Gastroesophageal sphincter (tissue), 4 donors: ENCODE measurements at places on chromosomes 4 and X. TPM values are rescaled to one million over a fixed set of nuclear protein-coding genes. Genes with fewer than 3 reads are reported as not detected.

Gene CXCL3
- not detected for total RNA-seq

DNA sequence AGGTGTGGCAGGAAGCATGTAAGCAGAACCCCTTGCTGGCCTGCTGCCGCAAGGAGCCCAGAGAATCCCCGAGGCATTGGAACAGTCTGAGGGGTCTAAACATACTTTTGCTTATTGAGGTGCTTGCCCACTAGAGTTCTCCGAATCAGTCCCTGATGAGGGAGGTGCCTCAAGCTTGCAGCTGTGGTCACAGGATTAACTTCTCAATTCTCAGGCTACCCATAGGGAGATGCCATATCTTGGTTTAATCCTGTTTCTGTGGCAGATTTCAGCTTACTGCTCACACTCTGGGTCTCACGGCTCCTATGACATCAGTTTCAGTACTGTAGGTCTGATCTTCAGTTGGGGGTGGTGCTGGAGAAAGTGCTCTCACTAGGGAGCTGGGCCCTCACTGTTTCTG lies 39.9 kb downstream of the CCNG2 start:
- no peak for ATAC-seq

DNA sequence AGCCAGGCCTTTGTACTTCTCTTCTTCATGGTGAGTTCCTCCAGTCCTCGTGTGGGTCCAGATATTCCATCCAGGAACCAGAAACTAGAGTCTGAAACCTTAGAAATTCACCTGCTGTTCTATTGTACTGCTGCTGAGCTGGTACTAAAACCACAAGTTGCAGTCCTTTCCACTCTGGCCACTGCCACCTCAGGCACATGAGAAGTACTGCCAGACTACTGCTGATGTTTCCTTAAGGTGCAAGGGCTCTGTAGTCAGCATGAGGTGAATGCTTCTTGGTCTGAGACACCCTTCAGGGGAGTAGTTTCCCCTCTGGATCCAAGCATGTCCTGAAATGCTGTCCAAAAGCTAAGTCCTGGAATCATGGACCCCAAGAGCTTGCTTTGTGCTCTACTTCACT lies 399.6 kb upstream of the CT83 start:
- no peak for ATAC-seq

GRCh38 chr4:80173841-80174240 lies 23.5 kb upstream of the PRDM8 start:
- ATAC-seq, result no peak

GRCh38 chr4:55014876-55015275 lies 110.5 kb downstream of the KDR start:
- no peak for ATAC-seq

DNA sequence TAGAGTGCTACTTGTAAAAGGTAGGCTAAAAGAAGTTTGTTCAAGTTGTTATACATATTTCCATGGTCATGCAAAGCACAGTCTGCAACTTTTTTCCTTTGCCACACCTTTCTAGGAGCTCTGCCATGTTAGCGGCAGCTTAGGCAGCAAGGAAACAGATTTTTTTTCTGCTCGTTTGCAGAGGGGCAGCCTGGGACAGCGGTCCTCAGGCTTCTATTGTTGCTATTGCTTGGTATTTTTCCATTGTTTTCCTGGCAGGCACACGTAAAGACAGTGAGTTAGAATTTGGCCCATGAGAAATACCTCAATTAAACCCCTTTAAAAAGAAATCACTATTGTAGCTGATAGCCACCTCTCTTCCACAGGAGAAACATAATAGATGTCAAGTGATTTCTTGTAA lies 391.4 kb downstream of the SH2D1A start:
- no peak for ATAC-seq

- no peak for ATAC-seq
Observed at GRCh38 chr4:12447451-12447850, 1018.8 kb upstream of the HS3ST1 start.

Gene BMP3
- total RNA-seq, result 11.4 TPM

DNA sequence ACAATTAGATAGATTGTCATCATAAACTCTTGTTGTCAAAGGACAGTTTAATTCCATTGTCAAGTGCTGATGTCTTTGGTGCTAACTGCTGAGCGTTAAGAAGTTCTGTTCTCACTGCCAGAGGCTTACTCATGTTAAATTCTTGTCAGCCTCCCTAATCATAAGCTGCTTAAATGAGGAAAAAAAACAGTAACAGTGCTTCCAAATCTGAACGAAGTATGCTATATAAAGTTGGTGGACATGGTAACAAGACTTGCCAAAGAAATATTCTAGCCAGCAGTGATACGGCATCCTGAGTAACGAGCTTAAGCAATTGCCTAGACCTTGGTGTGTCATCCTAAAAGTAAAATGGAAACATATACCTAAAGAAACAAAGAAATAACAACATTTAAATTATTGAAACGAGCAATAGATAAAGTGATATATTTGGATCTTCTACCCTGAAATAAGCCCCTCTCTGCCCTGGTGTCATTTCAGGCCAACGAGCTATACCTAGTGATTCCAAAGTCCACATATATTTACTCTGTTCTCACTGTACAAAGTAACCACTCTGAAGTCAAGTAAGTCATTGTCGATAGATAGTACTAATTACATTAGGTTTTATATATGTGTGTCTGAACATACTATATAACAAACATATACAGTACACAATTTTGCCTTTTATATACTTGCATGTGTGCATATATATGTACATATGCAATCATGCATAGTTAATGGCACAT lies 339.7 kb upstream of the HS3ST1 start:
- ATAC-seq, result no peak

Gene SOX3
- not detected for total RNA-seq

DNA sequence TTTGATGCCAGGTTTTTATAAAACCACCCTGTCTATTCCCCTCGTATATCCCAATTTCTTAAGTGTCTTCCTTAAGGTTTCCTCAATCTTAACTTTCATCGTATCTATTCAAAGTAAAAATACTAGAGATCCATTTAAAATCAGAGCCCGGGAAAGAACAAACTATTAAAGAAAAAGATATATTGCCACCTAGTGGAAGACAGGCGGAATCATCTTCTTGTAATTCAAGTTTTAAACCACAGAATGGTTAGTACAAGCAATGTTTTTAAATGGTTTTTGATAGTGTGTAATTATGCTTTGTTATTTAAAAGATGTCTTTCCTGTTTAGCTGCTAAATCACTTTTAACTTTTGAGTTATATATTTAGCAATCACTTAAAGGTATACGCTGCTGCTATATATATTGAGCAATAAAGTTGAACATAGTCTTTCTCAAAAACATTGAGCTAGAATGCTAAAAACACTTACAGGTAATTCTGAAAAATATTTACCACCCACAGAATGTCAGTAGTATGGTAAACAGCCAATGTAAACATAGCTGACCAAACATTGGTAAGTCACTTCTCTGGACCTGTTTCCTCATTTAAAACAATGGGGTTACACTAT lies 18.2 kb downstream of the PRDM8 start:
- ATAC-seq, result no peak

DNA sequence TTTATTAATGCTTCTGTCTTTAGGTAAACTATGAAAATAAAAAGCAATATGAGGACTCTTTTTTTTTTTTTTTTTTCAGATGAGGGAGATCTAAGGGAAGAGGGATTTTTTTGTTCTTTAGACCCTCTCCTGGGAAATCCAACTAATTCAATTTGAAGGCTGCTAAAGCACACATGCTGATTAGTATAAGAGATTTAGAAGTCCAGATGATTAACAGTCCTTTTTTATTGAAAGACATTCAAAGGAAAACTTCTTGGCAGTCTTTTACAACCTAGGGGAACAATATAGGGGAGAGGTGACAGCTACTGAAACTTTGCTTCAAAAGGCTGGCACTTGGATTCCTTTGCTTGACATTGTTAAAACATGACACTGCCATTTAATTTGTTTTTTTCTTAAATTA lies 602.5 kb downstream of the RAPGEF2 start:
- ATAC-seq, result no peak

Gene CPZ
- 2.3 TPM for total RNA-seq

GRCh38 chr4:110183643-110184042 lies 14.8 kb downstream of the ELOVL6 start:
- no peak for ATAC-seq

DNA sequence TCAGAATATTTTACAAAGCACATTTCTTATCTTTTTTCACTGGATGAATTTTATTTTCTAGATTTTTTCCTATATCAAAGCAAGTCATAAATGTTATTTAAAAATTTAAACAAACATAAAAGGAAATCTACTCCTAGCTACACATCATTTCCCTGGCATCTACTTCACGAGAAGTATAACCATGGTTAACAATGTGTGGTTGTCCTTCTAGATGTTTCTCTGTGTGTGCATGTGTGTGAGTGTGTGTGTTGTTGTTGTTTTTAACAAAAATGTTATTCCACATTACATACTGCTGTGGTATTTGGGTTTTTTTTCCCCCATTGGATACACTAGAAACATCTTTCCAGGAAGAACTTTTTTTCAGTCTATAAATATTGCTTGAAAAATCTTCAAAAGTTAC lies 103.1 kb downstream of the CHIC2 start:
- ATAC-seq, result no peak

Gene EDA
- total RNA-seq, result 11.7 TPM

GRCh38 chr4:81319657-81320056 lies 104.6 kb upstream of the PRKG2 start:
- no peak for ATAC-seq

Gene POU4F2
- total RNA-seq, result not detected

- ATAC-seq, result no peak
Observed at GRCh38 chrX:54492340-54492739, 3.7 kb downstream of the FGD1 start.

Gene GLUD2
- total RNA-seq, result 2.2 TPM

- ATAC-seq, result no peak
Observed at GRCh38 chrX:15151267-15152186, 118.4 kb downstream of the ASB9 start.

DNA sequence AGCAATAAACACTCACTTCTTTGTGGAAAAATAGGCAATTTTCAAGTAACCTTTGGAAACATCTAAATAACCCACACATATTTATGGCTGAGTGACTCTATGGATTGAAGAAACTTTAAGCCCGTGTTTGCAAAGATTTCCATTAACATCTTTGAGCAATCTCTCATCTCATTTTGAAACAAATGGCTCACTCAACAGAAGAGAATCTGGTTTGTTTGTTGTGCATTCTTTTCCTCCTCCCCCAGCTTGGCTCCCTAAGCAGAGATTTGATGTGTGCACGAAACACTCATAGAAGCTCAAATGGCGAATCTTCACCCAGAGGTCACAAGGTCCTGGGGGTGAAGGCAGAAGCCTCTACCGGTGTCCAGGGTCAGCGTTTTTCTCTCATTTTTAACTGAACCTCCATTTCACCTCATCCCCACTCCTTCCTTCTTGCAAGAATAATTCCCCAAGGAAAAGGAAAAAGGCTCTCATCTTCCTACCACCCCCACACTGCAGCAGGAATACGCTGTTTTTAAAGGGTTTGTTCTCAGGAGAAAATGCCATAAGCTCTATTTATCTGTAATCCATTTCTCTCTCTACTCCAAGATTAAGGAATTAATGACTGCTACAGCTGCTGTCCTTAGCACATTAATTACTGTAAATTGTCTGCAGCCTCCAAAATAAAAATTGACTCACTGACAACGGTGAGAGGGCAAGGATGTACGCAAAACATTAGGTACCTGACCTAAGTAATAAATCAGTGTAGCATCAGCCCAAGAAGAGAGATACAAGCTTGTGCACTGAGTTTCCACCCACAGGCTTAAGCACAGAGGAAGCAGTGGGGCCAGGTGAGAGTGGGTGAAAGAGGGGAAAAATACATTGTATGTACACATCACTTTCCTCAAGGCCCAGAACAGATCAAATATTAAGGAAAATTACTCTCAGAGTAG lies 307.6 kb upstream of the NOCT start:
- no peak for ATAC-seq

GRCh38 chrX:28876408-28876807 lies 289.2 kb downstream of the IL1RAPL1 start:
- no peak for ATAC-seq

DNA sequence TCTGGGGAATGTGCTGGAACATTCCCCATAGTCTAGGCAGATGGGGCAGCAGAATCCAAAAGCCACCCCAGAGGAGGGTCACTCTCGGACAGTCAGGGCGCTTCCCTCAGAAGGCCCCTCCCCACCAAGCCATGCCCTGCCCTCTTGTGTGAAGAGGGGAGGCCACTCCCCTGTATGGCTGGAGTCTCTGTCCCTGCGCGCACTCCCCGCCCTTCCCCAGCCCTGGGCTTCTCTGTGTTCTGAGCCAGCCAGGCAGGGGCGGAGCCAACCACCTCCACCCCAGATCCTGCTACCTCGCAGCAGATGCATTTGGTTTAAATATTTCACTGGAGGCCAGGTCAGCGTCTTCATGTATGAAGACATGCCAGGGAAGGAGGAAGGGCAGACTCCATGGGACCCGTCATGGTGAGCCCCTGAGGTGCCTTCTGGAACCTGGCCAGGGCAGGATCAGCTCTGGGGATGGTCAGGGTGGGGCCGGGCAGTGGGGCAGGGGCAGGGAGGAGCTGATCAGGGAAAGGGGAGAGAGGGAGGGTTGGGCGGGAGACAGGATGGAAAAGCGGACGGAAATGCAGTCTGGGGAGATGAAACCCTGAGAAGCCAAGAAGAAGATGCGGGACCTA lies 107.3 kb downstream of the ADRA2C start:
- ATAC-seq, result no peak

DNA sequence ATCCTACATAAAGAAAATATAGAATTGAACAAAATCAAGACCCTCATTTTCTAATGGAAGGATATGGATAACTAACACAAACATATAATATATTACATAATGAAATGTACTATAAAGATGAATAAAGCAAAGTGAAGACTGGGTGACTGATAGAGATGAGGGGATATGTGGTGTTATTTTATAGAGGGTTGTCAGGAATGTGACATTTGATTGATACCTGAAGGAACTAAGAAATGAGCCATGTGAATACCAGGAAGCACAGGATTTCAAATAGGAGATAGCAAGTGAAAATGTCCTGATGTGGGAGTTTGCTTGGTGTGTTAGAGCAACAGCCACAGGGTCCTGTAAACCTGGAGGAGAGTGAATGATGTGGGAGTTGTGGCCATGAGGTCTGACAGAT lies 40.1 kb upstream of the GNPDA2 start:
- no peak for ATAC-seq

- no peak for ATAC-seq
Observed at GRCh38 chr4:99859618-99860017, 34.6 kb downstream of the LAMTOR3 start.

- ATAC-seq, result no peak
Observed at GRCh38 chr4:24980740-24981139, 50.0 kb downstream of the LGI2 start.

DNA sequence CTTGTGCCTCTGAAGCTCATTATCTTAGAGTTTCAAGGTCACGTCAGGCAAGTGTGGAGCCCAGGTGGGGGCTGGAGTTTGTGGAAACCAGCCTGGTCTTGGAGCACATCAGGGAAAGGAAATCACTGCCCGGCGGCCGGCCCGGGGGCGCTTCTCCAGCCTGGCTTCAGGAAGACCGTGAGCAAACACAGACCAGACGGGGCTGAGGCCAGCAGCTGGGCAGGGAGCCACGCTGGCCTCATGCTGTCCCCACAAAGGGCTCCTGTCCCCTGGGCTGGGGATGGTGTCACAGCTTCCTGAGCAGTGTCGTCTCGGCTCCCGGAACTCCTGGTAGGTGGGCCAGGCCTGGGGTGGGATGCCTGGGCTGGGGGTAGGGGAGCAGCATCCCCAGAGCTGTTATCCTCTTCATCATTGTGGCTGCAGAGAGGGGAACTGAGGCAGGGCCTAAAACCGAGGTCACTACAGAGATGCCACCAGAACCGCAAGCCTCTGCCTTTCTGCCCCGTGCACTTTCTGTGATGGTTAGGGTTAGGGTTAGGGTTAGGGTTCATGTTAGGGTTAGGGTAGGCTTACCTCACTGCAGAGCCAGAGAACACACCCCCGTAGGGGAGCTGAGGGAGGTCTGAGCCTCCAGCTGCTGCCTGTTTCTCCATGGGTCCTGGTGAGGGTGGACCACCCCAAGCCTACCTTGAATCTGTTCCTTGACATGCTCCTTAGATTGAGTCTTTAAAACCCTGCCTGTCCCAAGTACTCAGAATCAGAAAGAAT lies 77.5 kb downstream of the HTRA3 start:
- no peak for ATAC-seq
